Posterior vena cava (tissue), 2 donors: ENCODE measurements at places on chromosomes 13 and 19. TPM values are rescaled to one million over a fixed set of nuclear protein-coding genes. Genes with fewer than 3 reads are reported as not detected.

ZNF575 gene
- total RNA-seq: 3.4 TPM

OVOL3 gene
- not detected for total RNA-seq

FDX2 gene
- 11.4 TPM for total RNA-seq

GNA15 gene
- total RNA-seq: 7.0 TPM

ZNF763 gene
- total RNA-seq: 2.4 TPM

IGFLR1 gene
- 4.3 TPM for total RNA-seq

LILRA1 gene
- 1.8 TPM for total RNA-seq

SCGB2B2 gene
- 0.56 TPM for total RNA-seq

SYNGR4 gene
- not detected for total RNA-seq

IGFL4 gene
- not detected for total RNA-seq

GPR12 gene
- total RNA-seq: 0.09 TPM

- DNase-seq: peak; percentile 96
These were observed 3.1 kb upstream of the BCL3 start for GRCh38 chr19:44745341-44745831.

GRCh38 chr13:97913206-97913605 is 40.3 kb upstream of the IPO5 start:
- DNase-seq: no peak

DNA sequence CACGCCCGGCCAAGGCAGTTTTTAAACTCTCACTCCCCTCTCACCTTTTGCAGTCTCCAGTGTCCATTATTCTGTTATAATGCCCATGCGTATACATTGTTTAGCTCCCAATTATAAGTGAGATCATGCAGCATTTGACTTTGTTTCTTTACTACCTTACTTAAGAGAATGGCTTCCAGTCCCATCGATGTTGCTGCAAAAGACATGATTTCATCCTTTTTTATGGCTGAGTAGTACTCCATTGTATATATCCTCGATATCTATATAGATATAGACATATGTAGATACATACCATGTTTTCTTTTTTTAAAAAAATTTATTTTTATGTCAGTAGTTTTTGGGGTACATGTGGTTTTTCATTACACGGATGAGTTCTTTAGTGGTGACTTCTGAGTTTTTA is 8.4 kb downstream of the OR7D2 start:
- DNase-seq: no peak

GRCh38 chr13:42494157-42494556 is 79.8 kb upstream of the TNFSF11 start:
- DNase-seq: no peak

DNA sequence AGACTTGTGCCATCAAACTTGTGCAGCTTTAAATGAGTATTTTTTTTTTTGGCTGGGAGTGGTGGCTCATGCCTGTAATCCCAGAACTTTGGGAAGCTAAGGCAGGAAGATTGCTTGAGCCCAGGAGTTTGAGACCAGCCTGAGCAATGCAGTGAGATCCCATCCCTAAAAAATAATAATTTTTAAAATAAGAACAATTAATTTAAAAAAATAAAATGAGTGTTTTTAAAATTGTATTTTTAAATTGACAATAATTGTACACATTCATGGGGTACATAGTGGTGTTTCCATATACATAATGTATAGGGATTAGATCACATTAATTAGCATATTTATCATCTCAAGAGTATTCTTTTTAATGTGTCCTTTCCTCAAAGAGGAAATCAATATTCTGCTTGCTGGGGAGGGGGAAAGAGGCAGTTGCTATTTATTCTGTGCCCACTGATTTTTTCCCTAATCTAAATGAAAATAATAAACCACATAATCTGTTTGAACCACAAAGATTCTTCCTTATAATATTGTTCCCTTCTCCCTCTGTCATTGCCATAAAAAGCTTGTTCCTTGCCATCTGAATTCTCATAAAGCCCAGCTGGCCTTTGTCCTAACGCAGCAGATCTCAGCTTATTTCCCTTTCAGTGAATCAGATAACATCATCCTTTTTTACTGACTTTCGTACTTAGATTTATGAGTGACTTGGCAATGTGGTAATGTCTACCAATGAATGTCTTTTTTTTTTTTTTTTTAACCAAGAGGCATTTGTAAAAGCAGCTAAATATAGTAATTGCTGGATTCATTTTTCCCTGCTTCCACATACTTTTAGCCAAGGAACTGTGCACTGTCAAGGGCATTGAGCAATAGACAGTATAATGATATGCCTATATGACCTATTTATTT is 81.8 kb upstream of the RUBCNL start:
- no peak for DNase-seq

DNA sequence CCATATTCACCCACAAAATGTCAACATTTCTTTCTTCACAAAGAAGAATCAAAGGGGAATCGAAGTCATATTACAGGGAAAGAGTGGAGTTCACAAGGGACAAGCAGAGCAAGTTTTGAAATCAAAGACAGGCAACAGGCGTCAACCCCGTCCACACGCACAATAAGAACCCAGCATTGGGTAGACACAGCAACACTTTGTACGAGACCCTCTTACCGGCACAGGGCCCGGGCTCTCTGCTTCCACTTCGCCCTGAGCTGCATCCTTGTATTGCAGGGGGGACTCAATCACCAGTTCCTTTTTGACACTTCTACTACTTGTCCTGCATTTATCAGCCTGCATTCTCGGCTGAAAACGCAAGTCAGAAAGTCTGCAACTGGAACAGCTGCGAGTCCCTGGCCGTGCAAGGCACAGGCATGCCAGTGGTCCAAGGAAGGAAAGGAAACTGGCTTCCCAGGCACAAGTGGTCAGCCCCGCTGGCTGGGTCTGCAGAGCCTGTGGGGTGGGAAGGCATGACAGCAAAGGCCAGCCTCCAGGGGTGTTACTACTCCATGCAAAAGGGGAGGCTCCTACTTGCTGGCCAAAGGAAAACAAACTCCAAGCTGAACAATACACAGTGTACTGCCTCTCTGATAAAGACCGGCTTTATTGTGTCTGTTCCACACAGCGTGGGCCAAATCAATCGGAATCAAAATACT is at the start of gene DOCK9:
DOCK9 (minus strand) TSS at position 497 of the 698 bp plus-strand sequence; CDS start at position 342, 155 bp downstream.
- no peak for DNase-seq

GRCh38 chr13:20190481-20191310 is 2.0 kb downstream of the GJB2 start:
- DNase-seq: no peak

GRCh38 chr13:79966059-79966458 is 374.9 kb downstream of the SPRY2 start:
- DNase-seq: no peak

- no peak for DNase-seq
These were observed 470.0 kb downstream of the TSHZ3 start for GRCh38 chr19:30879225-30879624.

DNA sequence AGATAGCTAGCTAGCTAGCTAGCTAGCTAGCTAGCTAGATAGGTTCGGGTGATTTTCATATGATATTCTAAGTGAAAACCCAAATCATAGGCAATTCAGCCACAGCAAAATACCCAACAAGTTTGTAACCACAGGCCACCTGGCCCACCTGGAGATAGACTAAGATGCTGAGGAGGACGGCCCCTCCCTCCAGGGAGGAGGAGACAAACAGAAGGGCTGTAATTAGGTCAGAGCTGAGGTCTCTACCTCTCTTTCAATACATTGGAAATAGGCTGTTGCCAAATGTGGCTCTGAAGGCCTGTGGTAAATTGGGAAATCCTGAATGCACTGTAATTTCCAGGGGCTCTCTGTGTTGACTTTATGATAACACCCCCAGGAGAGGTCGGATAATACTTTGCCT is 382.2 kb downstream of the FGF9 start:
- no peak for DNase-seq

GRCh38 chr19:53894707-53895106 is 12.7 kb downstream of the PRKCG start:
- no peak for DNase-seq

GRCh38 chr19:37725181-37725580 is 5.6 kb upstream of the ZNF607 start:
- DNase-seq: no peak

GRCh38 chr19:4831304-4831978 is at the start of gene TICAM1:
TSS of gene TICAM1 (minus strand) at chr19:4831712. CDS start at chr19:4818377, 13,335 bp downstream.
- DNase-seq: peak; percentile 92

GRCh38 chr13:95039415-95039814 is 261.8 kb downstream of the ABCC4 start:
- no peak for DNase-seq

GRCh38 chr13:37488726-37489125 is 109.8 kb downstream of the POSTN start:
- DNase-seq: no peak

GRCh38 chr13:91238036-91238435 is 109.5 kb upstream of the MIR17HG start:
- no peak for DNase-seq

- no peak for DNase-seq
These were observed 263.7 kb downstream of the KCTD12 start for GRCh38 chr13:76622315-76623040.

GRCh38 chr13:28877408-28877807 is 57.3 kb downstream of the MTUS2 start:
- no peak for DNase-seq

- DNase-seq: no peak
These were observed 12.1 kb downstream of the AKAP8 start for GRCh38 chr19:15367439-15367838.

DNA sequence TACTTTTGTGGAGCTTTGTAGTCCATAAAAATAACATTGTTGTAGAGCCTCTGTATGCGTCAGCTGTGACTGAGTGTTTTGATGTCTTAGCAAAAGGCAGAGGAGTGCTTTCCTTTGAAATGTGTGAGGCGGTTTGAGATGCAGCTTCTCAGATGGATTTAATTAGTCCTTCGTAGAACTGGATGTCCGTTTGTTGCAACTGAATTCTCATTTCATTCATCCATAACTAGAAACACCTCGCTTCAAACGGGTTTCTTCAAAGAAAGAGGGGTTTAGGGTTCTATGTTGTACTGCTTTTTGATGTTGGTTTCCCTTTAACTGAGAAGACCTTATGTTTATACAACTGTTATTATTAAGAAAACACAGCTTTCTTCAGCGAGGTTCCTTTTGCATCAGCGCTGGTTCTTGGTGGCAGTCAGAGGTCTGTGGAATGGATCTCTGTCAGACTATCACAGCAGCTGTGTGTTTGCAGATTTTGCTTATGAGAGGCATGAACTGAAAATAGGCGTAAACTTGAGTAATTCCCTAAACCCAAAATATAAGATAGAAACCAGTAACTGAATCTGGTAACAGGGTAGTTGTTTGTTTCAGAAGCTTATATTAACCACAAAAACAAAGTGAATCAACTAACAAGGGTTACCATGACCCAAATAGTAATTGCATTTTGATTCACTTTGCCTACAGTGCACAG is 194.4 kb downstream of the GGACT start:
- no peak for DNase-seq

GRCh38 chr19:887072-887471 is 5.9 kb downstream of the MED16 start:
- DNase-seq: no peak

DNA sequence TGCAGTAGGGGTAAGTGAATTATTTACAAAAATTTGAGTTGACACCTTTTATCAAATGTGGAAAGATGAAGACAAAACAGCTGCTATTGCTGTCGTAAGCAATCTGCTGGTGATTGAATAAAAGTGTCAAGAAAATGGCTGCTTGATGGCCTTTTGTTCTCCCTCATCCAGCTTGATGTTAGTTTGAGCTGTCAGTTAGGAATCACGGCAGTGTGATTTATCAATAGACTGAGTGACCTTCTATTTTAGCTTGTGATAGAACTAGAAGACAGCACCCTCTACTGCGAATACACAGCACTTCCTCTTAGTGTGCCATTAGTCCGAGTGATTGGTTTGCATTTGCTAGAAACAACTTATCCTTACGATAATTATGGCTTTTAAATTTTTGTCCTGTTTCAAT is 76.3 kb downstream of the MZT1 start:
- DNase-seq: no peak

DNA sequence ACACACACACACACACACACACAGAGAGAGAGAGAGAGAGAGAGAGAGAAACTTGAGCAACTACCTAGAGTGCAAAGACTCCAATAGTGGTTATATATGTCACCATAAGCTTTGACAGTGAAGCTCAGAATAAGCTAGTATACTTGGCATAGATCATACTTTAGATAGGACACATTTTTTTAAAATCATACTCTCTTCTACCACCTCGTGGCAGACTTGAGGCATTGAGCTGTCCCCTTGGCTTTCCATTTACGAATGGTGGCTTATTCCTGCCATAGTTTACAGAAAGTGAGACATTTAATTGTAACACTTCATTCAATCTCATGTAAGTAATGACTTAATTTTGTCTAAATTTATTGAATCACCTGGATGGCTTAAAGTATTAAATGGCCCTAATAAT is 108.2 kb downstream of the EDNRB start:
- no peak for DNase-seq

- no peak for DNase-seq
These were observed 9.5 kb upstream of the ZNF541 start for GRCh38 chr19:47582320-47582909.
